ENCODE measurements at places on chromosomes 2 and 18.

DNA sequence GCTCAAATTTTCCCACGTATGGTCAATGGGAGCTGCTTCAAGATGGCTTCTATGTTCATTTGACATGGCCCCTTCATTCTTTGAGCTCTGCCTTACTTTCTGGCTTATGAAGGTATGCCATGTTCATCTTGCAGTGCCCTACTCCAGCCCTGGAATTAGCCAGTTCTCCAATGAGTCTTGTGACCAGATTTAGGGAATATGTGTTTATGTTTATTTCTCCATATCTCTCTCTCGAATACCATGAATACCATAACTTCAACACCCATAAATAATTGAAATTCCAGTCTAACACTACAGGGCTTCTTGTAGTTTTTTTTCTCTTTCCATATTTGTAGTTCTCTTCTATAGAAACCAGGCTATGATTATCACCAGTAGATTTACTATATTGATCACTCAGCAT lies 39.7 kb downstream of the EPB41L5 start:
- DNase-seq = no peak

- DNase-seq = no peak
Measured at GRCh38 chr2:222708274-222708710, 36.8 kb downstream of the MOGAT1 start.

- DNase-seq = no peak
Measured at GRCh38 chr2:231038483-231039293, 1.4 kb downstream of the C2orf72 start.

DNA sequence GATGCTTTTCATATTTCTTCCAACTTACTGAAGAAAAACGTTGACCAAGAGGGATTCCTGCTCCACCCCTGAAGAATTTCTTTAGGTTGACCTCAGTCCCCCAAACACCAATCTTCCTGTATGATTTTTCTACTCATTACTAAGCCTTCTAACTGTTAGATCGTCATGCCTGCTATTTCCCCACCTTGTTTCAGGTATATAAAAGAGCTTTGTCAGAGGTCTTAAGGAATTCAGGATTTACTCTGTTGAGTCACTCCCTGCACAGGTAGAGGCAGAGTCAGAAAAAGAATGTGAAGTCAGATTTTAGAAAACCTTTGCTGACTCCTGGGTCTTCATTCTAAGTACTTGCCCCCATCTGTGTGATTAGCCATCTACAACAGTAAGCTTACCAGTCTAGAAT lies 83.8 kb upstream of the NOSTRIN start:
- DNase-seq = no peak

GRCh38 chr2:158120102-158120501 lies 18.4 kb downstream of the UPP2 start:
- DNase-seq = no peak

DNA sequence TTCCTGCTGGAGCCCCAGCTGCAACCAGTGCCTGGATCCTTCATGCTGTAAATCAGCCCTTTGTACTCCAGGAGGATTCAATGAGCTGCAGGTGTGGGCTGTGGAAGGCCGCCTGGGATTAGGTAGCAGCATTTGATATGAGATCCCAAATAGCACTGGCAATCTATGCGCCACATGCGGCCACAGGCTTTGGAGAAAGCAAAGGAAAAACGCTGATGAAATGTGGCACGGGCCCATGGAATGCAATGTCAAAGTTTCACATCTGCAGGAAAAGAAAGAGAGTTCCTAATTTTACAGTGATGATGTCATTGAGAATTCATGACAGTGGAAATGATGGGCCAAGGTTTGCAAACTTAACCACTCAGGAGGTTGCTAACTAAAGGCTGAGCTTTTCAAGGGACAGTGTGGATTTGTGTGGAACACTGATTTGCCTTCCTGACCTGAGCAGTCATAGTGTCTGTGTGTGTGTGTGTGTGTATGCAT lies 216.4 kb upstream of the OSR1 start:
- DNase-seq = peak; percentile 88

DNA sequence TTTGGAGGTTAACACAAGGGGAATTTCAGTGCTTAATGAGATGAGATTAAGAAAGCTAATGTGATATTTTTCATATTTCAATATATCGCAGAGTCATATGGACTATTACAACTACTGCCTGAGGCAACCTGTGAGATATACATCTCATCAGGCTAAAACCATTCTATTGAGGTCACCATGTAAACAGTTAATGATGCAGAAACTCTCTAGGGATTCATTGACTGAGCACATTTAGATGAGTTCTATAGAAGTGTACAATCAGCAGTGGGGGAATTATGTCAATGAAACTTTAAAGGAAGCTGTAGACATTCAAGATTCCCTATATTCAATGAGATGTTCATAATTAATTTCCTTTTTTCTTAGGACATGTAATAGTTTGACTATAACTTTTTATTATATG lies 687.4 kb upstream of the SYT4 start:
- no peak for DNase-seq

DNA sequence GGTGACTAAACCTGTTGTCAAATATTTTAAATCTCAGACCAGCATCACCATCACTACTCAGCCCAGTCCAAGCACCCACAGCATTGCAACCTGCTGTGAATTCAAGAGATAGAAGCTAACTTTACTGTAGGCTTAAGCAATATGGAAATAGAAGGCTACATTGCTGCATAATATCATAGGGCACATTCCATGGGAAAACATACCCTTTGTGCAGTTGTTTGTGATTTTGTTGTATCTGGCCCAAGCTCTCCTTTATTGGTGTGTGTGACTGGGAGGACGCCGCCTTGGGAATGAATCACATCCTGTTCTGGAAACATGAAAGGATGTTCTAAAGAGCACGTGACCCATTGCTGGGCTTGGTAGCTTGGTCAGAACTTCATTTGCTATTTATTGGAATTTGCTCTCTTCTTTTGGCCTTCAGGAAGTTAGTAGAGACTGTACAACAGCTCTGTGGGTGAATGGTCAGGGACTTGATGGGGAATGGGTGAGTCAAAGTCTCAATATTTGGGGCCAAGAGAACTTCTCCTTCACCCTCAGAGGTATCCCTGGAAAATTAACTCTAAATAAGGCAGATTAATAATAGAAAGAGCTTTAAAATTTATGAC lies 106.8 kb upstream of the SERPINE2 start:
- no peak for DNase-seq

- no peak for DNase-seq
Measured at GRCh38 chr2:173791502-173791901, 173.7 kb downstream of the SP3 start.
